ENCODE measurements at places on chromosomes 4 and X. TPM values are rescaled to one million over a fixed set of nuclear protein-coding genes. Genes with fewer than 3 reads are reported as not detected.

- peaks cover 6% of the 10 kb centered on the region for H3K4me1 ChIP-seq
- no peaks in the 10 kb centered on the region for H3K27me3 ChIP-seq
- no peak overlapping the region for H3K4me3 ChIP-seq
Observed at GRCh38 chr4:145541346-145541745, 59.7 kb downstream of the SMAD1 start.

DNA sequence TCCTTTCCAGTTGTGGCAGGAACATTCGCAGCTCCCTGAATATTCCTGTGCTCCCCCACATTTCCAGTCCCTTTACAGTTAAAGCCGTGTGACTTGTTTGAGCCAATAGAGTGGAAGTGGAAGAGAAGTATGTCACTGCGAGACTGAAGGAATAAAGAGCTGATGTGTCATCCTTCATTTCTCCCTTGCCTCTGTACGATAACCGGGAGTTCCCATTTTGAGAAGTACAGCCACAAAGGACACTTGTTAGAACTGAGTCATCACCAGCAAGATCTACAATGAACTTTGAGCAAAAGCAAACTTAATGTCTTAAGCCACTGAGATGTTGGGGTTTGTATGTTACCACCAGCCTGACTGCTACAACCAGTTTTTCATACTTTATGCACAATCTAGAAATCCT is 92.3 kb downstream of the SPRY1 start:
- DNase-seq: no peak
- H3K36me3 ChIP-seq: no peaks in the 10 kb centered on the region
- H3K4me3 ChIP-seq: no peak overlapping the region
- no peaks in the 10 kb centered on the region for H3K4me1 ChIP-seq
- no peak overlapping the region for H3K27ac ChIP-seq

The POU4F2 gene
- total RNA-seq: not detected

GRCh38 chr4:100849319-100849718 is 331.5 kb upstream of the EMCN start:
- H3K36me3 ChIP-seq: no peaks in the 10 kb centered on the region
- no peak for DNase-seq
- H3K27ac ChIP-seq: no peak overlapping the region
- H3K27me3 ChIP-seq: no peaks in the 10 kb centered on the region
- H3K4me1 ChIP-seq: no peaks in the 10 kb centered on the region

- H3K4me3 ChIP-seq: no peak overlapping the region
- no peak for DNase-seq
- H3K27ac ChIP-seq: no peak overlapping the region
Observed at GRCh38 chrX:1394731-1395501, 3.0 kb upstream of the SLC25A6 start.

The F9 gene
- not detected for total RNA-seq

The AMOT gene
- 25.5 TPM for total RNA-seq

DNA sequence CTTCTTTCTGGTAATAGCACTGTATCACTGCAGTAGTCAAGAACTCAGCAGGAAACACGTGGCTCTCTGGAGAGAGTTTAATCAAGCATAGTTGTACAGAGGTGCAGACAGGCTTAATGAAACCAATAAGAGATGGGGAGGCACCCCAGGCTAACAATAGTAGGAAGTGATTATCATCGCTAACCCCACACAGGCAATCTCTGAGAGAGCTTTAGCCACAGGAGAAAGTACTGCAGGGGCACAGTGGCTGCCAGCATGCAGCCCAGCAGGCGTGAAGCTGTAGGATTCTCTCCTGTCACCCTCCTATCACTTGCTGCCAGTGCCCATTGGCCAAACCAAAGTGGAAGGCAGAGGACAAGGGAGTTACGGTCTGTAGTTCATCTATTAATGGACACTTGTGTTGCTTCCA is 450.0 kb upstream of the RASGEF1B start:
- H3K27ac ChIP-seq: no peak overlapping the region
- H3K4me1 ChIP-seq: no peaks in the 10 kb centered on the region
- H3K36me3 ChIP-seq: no peaks in the 10 kb centered on the region
- no peak overlapping the region for H3K4me3 ChIP-seq

- no peak overlapping the region for H3K4me3 ChIP-seq
- no peaks in the 10 kb centered on the region for H3K4me1 ChIP-seq
- H3K27me3 ChIP-seq: no peaks in the 10 kb centered on the region
- no peaks in the 10 kb centered on the region for H3K36me3 ChIP-seq
Observed at GRCh38 chrX:119410027-119410819, 11.1 kb downstream of the SLC25A43 start.

Data from uterus (tissue), 4 donors.